ENCODE measurements at places on chromosomes 13 and 19. TPM values are rescaled to one million over a fixed set of nuclear protein-coding genes. Genes with fewer than 3 reads are reported as not detected.

C1QTNF9B gene
- not detected for total RNA-seq

FGF22 gene
- not detected for total RNA-seq

CLEC17A gene
- not detected for total RNA-seq

JAK3 gene
- 0.37 TPM for total RNA-seq

TM9SF2 gene
- total RNA-seq, result 112 TPM

PNMA8C gene
- not detected for total RNA-seq

COLGALT1 gene
- total RNA-seq, result 89.9 TPM

SHISA2 gene
- total RNA-seq, result not detected

FPR1 gene
- total RNA-seq, result 2.5 TPM
